ENCODE measurements at places on chromosomes 2 and 18.
A peak's percentile ranks its signal among the peaks of the same experiment; 100 is the strongest.

DNA sequence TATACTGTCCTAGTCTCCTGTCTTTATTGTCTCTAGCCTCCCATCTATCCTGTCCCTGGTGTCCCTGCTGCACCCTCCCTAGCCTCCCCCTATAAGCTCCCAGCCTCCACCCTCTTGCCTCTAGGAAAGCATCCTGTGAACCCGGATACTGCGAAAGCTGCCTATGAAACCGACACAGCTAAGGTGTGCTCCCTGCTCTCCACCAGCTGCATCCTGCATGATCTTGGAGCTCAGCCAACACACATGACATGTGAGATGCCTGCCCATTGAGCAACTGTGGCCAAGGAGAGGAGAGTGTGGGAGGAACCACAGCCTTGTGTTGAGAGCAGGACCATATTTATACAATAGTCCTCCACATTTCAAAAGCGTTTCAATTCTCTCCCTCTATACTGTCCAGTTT lies 187.1 kb downstream of the ZBTB7C start:
- DNase-seq = peak; percentile 33

DNA sequence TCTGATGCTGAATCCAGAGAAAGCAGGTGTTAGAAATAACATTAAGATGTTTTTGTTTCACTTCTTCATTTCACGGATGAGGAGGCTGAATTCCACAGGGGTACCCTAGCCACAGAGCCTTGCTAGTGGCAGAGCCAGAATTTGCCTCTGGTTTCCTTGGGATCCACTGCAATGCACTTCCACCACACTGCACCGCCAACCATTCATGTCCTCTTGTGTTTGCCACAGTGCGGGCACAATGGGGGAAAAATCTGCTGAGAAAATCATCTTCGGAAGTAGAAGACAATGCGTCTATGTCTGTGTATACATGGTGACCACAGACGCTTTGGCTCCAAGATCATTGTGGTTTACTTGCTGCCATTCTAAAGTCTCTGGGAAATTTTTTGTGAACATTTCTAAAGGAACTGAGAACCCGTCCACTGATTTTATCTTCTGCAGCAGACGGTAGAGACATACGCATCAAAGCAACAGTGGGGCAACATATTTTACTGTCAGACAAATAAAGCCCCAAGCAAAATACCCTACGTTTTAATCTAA lies 14.9 kb downstream of the ICOS start:
- no peak for DNase-seq

DNA sequence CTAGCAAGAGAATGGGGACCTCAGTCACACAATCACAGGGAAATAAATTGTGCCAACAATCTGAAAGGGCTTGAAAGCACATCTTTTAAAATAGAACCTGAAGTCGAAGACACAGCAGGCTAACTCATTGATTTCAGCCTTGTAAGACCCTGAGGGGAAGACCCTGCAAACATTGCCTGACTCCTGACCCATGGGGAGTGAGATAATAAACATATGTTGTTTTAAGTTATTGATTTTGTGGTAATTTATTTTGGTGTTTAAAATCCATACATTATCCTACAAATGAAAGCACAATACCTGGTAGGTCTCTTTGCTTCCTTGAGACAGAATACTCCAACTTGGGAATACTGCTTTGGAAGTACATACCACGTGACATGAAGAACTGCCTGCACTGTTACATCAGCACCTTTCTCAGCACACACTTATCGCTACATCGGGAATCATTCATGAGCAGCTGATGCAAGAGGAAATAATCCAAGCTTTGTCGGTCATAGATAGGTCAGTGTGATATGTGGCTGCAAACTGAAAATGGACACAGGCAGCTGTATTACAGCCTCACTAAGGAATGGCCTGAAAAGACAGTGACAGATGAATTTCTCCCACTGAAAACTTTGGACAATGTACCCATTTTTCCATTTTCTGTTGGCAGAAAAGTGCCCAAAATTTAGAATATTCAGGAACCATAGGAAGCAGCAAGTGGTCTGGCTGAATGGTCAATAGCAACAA lies 494.5 kb upstream of the MAP2 start:
- DNase-seq = no peak

GRCh38 chr2:212990697-212991096 lies 160.7 kb downstream of the IKZF2 start:
- no peak for DNase-seq

DNA sequence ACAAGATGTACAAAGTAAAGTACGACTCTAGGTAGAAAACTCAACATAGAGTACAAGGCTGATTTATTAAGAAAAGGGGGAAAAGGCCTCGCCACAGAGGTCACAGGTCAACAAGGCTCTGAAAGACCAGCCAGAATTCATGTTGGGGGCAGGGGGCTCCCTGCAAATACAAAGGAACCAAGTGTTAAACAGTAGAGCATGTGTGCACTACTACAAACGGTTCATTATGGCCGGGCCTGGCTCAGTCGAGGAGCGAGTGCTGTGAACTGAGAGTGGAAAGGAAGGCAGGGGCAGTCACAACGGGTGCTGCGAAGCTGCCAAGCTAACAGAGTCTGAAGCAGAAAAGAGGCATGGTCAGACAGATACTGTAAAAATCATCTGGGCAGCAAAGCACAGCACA lies 77.1 kb downstream of the MBOAT2 start:
- no peak for DNase-seq

DNA sequence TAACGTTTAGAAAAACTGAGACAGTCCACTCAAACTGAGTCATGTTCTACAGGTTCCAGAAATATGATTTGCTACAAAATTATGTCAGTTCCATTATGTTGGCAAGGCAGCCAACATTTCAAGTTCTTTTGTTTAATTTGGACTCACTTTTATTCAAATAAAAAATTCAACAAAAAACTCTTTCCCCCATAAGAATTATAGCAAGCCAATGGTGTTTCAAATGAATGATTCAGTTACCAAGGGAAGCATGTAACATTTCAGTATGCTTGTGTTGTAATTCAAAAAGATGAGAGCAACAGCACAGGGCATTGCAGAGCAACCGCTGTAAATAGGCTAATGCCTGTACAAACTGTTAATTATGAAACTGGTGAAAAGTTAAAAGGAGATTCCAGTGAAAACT lies 140.8 kb downstream of the FIGN start:
- no peak for DNase-seq

GRCh38 chr2:100160396-100160795 lies 18.0 kb upstream of the AFF3 start:
- DNase-seq = no peak

DNA sequence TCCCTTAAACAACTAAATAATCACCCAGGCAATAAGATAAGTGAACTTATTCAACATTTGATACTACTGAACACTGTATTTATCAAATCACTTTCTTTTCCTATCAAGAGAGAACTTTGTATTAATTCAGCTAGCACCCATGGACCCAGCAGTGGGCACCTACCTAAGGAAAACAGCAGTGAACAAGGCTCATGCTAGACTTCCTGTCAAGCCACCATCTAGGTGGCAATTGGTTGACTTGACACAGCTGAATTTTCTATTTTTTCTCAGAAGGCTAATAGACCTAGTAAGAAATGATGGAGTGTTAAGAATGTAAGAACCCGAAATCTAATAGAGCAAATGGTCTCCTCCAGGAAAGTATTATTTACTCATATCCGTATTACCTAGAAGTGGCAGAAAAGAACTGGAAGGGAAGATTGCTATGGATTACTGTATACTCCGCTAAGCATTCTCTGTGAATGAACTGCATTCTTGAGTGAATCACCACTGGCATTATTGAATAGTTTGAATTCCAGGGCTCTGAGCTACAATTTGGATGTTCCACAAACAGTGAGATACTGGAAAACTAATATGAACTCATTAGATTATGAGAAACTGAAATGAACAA lies 988.2 kb upstream of the CDH2 start:
- no peak for DNase-seq

DNA sequence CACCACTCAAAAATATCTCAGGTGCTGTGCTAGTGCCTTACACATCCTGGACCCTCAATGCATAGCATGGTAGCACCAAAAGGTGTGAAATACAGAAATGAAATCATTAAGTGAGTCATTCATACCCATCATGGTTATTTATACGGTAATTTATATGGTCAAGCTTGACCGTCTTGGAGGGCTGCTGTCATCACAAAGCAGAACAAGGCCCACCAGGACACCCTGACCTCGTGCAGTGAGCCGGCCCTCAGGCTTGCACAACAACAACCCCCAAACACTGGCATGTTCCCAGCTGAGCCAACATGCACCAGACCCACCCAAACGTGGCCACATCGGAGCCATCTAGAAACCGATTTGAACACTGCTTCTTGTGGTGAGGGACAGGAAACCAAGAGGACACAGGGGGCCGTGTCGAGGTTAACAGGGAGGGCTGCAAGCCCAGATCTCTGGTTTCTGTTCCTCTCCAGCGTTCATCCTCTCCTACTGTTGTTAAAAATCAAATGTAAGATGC lies 378.5 kb upstream of the ID2 start:
- DNase-seq = no peak

DNA sequence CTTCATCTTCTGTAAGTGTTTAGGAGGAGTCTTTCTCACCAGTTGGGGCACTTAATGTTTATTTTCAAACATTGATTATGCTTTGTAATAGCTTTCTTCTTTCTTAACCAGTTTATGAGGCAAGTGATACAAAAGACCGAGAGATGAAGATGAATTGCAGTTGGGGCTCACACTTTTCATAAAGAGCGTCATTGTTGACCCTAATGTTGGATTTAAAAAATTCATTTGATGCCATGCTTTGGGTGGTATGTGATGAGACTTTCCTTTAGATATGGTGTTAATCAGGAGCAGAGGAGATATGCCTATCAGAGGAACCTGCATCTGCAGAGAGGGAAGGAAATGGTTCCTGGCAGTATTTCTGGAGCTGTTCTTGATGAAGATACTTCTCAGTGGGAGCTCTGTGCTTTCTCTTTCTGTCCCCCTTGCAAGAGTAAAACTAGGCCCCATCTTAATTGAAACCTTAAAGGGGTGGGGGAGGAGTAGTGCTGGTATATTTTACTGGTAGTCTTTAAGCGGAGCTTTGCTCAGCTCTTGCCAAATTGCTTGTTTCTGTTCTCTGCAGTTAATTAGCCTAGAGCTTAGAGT lies 2.3 kb downstream of the EML4 start:
- DNase-seq = no peak

GRCh38 chr18:79381811-79382311 lies 13.9 kb upstream of the NFATC1 start:
- no peak for DNase-seq

- DNase-seq = no peak
Observed at GRCh38 chr2:25497229-25497917, 155.6 kb upstream of the DNMT3A start.

GRCh38 chr2:41947701-41948396 lies 100.0 kb upstream of the PKDCC start:
- DNase-seq = no peak

- DNase-seq = no peak
Observed at GRCh38 chr18:56085551-56085950, 497.6 kb upstream of the TCF4 start.

- DNase-seq = peak; percentile 58
Observed at GRCh38 chr2:158755310-158756087, 39.6 kb upstream of the DAPL1 start.

DNA sequence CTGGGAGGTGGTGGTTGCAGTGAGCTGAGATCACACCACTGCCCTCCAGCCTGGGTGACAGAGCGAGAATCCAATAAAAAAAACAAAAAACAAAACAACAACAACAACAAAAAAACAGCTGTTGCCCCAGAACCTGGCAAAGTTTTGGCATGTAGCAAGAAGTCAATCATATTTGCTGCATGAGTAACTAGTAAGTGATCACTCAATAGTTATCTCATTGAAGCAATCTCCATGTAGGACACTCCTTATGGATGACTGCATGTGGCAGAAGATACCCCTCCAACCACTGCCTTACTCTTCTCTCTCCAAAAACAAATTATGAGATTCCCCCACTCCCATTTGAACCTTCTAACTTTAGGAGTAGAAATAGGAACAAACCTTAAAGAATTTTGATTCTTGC lies 113.7 kb downstream of the TTC27 start:
- DNase-seq = no peak

GRCh38 chr2:196431076-196431475 lies 208.4 kb upstream of the CCDC150 start:
- no peak for DNase-seq

DNA sequence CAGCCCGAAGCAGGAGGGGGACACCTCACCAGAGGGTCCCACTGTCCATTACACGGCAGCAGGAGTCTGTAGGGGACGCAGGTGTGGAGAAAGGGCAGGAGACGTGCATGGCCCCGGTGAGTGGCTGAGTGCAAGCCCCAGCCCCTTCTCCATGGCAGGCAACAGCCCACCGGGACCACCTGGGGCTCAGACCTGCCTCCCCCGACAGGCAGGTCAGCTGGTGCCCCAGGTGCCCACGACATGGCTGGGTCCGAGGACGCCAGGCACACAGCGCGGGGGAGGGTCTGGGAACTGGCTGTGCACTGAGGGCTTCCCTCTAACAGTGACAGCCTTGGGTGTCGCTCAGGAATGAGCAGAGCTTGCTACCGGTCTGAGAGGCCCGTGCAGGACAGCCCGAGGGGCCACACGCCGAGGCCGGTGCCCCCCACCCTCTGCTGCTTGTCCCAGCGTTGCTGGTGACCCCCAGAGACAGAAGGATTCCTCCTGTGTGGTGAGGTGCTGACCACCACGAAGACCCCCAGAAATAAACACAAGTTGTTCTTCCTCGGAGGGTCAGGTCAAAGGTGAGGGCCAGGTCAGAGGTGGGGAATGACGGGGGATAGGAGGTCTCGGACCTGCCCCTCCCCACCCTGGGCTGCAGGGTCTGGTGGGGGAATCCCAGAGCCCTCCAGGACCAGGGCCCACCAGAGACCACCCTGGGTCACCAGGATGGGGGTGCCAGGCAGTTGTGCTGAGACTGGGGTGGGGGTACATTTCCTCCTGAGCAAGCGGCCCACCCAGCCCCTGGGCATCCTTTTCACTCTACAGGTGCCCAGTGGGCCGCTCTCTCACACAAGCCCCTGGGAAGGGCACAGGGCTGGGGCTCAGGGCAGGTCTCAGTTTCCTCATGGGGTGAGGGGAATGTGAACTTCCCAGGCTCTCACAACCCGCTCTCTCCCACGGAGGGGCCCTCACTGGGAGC lies 50.6 kb downstream of the SLC66A2 start:
- DNase-seq = no peak

DNA sequence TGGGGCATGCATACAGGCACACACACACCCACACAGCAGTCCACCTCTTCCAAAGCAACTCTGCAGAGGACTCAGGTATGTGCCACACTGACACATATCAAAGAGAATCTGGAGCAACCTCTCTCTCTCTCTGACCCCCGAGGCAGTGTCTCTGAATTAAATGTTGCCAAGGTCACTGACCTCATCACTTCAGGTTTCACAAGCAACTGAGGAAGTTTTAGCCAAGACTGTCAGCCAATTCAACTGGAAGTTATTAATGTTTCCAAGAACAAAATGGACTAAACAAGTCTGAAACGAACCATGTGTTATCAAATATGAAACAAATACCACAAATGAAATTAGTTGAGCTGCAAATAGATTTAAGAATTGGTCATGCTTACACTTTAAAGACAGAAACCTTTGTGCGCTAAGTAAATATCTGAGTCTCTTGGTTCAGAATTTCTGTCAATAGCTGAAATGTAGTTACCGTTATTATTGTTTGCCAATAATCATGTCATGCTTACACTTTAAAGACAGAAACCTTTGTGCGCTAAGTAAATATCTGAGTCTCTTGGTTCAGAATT lies 86.1 kb downstream of the SLC25A12 start:
- no peak for DNase-seq

Measured in NCI-H1694 treated with DMSO at 0.1 percent for 48 hours (cell line).